OCI-LY7 (cell line): ENCODE measurements at places on chromosomes 3 and 15. TPM values are rescaled to one million over a fixed set of nuclear protein-coding genes. Genes with fewer than 3 reads are reported as not detected.
A peak's percentile ranks its signal among the peaks of the same experiment; 100 is the strongest.

- DNase-seq: no peak
These were observed 52.6 kb upstream of the CCR2 start for GRCh38 chr3:46301122-46301835.

Gene CHRFAM7A
- total RNA-seq: not detected in 2 replicates

GRCh38 chr3:138180375-138181029 lies 5.8 kb upstream of the DBR1 start:
- DNase-seq: peak; percentile 59

- DNase-seq: no peak
These were observed 69.4 kb downstream of the SRGAP3 start for GRCh38 chr3:9179826-9180763.

DNA sequence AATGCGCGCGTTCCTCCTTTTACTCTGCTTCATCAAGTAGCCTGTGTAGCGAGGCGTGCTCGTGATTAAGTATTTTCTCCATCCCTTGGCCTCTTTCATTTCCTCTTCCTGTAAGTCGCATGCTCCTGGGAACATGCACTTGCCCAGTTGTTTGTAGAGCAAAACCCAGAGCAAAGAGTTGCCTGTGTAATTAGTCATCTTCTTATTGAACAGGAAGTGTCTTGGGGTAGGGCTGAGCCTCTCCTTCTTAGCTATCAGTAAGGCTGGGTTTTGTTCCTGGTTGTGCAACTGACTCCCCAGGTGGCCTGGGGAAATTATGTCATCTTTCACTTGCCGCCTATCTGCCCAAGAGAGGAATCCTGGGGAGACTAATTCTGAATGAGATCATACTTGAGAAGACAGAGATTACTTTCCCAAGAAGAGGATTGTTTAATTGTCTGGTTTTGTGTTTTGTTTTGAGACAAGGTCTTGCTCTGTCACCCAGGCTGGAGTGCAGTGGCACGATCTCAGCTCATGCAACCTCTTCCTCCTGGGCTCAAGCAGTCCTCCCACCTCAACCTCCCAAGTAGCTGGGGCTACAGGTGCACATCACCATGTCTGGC lies 14.9 kb downstream of the LIPH start:
- DNase-seq: peak; percentile 48

GRCh38 chr3:167565489-167565888 lies 88.3 kb downstream of the WDR49 start:
- no peak for DNase-seq

GRCh38 chr3:186257866-186258265 lies 104.2 kb downstream of the DGKG start:
- no peak for DNase-seq

- DNase-seq: no peak
These were observed 35.7 kb upstream of the PHLDB2 start for GRCh38 chr3:111823341-111823855.

DNA sequence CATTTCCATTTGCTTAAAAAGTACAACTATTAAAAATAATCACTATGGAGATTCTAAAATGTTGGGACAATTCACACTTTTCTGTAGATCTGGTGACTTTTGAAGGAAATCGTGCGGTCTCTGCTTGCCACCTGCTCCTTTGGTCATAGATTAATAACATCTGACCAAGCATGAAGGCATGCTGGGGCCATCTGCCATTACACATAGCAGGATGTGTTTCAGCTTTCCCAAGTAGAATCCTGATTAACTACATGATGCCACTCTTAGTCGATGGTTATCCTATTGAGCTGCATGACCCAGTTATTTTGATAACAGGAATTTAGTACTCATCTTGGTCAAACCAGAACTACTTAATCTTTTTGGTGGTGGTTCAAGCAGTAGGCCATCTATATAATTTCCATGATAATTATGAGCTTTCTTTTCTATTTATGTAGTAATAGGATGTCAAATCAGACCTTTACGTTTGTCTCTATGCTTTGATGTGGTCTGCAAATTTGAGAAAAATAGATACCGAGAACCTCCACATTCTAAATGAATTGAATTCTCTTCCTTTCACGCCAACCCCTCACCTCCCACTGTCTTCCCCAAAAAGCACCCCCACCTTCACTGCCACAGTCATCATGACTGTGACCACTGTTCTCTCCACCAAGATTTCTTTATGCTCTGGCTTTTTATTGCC lies 158.1 kb downstream of the DIPK2A start:
- no peak for DNase-seq

Gene XCR1
- not detected in 2 replicates for total RNA-seq

DNA sequence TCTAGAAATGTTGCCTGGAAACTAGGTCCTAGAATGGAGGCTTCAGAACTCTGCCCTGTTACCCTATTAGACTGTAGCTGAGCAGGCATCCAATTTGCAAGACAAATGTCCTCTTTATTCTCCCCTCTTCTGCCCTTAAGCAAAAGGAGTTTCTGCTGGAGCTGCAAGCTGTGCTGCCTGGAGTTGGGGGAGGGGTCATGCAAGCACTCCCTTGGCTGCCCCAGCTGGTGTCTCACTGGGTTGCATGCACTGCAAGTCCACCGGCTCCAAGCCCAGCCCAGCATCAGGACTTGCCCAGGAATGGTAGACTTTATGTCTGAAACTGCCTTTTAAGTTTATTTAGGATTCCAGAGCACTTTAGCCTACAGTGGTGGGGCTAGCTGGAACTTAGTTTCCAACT lies 15.7 kb upstream of the RBP2 start:
- DNase-seq: no peak

DNA sequence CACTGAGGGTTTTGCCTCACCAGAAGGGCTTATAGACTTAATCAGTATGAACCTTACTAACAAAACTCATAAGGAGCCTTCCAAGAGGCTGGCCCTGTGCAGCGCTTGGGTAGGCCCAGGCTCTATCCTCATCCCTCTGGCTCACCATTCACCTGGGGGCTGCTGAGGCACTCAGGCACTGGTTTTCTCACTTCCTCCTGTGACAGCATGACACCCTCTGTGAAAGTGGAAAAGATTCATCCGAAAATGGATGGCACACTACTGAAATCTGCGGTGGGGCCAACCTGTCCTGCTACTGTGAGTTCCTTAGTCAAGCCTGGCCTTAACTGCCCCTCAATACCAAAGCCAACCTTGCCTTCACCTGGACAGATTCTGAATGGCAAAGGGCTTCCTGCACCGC lies 41.3 kb downstream of the PSMD6 start:
- no peak for DNase-seq

- no peak for DNase-seq
These were observed 61.3 kb upstream of the TAMM41 start for GRCh38 chr3:11907667-11908660.

GRCh38 chr3:124424396-124424795 lies 305.9 kb upstream of the UMPS start:
- DNase-seq: no peak

DNA sequence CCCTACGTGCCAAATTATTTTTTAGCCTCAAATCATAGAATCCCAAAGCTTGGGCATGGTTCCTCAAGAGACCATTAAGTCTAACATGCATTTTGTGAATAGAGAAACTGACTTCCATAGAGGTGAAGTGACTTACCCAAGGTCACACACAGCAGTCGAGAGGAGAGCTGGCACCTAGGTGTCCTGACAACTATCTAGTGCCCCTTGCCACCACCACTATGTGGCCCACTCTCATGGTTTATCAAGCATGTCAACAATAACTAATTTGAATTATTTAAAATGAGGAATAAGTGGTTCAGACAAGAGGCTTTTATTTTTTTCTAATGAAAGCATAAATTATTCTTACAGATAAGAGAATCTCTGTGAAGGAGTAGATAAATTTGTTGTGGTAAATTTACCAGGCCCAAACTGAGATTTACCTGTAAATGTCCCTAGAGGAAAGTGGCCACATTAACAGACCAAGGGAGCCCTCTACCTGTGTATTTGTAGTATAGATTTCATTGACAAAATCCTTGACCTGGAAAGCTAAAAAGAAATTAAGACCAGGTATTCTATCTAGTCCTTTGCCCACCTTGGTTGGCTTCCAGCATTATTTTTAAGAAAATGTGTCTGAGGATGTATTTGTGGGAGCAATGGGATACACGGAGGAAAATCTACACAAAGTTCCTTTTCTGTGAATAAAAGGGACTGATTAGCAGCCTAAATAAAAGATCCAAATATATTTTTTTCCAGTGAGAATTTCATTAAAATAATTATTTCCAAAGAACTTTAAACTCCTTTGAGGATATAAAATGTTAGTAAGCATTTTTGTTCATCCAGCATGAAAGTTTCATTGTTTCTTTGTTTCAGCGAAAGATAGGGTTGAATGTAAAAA lies 49.1 kb downstream of the IQCH start:
- peak; percentile 73 for DNase-seq

Gene ACKR4
- total RNA-seq: 2.5 and 3.8 TPM in 2 replicates

GRCh38 chr3:36484386-36484785 lies 104.1 kb downstream of the STAC start:
- no peak for DNase-seq

Gene ITIH1
- total RNA-seq: not detected in 2 replicates

- peak; percentile 55 for DNase-seq
These were observed 23.1 kb upstream of the MTHFS start for GRCh38 chr15:79919749-79920511.

- DNase-seq: peak; percentile 39
These were observed 246.5 kb downstream of the ROBO1 start for GRCh38 chr3:79521221-79521848.

DNA sequence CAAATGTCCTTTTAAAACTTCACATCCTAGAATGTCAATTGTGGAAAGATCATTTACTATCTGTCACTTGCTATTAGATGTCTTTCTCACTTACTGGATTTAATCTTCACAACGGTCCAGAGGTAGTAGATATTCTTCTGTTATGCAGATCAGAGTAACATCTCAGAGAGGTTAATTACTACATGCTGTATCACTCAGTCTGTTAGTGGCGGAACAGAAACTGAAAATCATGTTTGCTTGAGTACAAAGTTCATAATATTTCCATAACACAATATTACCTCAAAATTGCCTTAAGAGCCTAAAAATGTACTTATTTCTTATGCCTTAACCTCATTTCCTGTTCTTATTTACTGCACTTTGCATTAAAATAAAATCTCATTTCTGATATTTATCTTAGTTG lies 28.6 kb upstream of the GPR149 start:
- no peak for DNase-seq

DNA sequence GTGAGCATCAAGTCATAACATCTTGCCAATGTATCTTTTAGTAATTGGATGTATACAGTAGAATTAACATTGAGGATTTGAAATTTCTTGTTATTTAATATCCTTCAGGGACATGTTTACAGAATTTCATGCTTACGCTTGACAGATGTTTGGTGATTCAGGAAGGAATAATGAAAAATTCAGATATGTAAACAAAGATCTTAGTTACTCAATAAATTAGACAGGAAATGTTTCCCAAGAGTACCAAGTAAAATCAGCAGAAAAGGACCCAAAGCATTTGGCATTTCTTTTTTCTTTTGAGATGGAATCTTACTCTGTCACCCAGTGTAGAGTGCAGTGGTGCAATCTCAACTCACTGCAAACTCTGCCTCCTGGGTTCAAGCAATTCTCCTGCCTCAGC lies 4.7 kb upstream of the COL6A5 start:
- no peak for DNase-seq
